NCI-H2081 treated with DMSO at 0.1 percent for 48 hours (cell line): ENCODE measurements at places on chromosomes 1 and 21.

DNA sequence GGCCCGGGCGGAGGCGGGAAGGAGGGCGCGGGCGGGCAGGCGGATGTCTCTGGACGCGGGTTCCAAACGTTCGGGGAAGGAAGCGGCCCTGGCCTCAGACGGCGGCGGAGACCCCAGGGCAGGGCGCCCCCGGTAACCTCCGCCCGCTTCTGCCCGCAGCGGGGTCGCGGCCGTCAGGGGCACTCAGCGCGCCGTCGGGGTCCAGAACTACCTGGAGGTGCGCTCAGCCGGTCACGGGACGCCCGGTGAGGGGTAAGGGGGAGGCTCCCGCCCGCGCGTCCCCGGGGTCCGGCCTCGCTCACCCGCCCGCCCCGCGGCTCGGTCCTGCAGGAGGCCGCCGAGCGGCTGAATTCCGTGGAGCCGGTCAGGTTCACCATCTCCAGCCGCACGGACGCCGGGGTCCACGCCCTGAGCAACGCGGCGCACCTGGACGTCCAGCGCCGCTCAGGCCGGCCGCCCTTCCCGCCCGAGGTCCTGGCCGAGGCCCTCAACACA, 406 bp downstream of the PUSL1 start:
- DNase-seq: no peak

DNA sequence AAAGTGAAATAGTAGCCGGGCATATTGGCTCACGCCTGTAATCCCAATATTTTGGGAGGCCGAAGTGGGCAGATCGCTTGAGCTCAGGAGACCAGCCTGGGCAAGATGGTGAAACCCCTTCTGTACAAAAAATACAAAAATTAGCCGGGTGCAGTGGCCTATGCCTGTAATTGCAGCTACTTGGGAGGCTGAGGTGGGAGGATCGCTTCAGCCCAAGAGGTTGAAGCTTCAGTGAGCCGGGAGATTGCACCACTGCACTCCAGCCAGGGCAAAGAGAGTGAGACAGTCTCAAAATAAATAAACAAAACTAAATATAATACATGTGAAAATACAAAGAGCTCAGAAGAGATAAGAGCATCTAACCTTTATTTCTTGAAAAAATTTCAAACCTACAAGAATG, 2.3 kb upstream of the MSTO1 start:
- no peak for DNase-seq

DNA sequence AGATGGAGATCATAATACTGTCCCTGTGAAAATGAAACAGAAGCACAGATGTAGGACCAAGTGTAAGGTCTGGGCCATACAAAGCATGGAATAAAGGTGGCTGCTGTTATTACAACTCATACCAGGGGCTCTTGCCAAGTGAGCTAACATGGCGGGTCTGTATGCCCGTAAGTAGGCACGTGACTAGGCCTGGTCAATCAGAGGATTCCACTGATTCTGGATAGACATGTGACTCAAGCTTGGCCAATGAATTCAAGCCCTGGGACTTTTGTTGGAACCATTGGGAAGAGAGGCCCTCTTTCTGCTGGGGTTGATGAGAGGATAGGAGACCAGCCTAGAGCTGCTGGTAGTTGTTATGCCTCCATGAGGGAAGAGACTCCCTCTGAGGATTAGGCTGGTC, 47.8 kb upstream of the WNT4 start:
- DNase-seq: no peak

- DNase-seq: no peak
These were observed 1.4 kb downstream of the C1orf94 start for GRCh38 chr1:34178072-34178471.

DNA sequence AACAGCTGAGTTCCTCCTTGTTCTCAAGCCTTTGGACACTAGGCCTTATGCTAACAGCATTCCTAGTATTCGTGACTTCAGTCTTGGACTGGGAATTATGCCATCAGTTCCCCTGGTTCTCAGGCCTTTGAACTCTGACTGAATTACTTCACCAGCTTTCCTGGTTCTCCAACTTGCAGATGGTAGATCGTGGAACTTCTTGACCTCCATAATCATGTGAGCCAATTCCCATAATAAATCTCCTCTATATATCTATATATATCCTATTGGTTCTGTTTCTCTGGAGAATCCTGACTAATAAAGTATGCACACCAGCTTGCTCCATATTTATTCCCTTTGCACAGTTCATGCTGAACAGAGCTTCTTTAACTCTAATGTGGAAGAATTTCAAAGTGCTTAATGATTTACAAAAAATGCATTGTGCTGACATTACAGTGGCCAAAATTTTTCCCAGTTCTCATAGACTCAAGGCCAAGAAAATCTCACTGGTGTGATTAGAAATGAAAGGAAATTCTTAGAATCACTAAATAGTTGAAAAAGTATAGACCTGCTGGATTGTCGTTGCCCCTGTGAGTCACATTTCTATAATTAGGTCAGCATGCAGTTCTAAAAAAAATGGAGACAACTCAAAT, 462.9 kb upstream of the ADAMTS5 start:
- no peak for DNase-seq

- no peak for DNase-seq
These were observed 9.5 kb downstream of the DSCAM start for GRCh38 chr21:40837456-40837855.

- no peak for DNase-seq
These were observed 20.8 kb downstream of the ATP1B1 start for GRCh38 chr1:169127305-169127704.

GRCh38 chr1:119871881-119872280, 24.4 kb downstream of the ADAM30 start:
- DNase-seq: no peak

DNA sequence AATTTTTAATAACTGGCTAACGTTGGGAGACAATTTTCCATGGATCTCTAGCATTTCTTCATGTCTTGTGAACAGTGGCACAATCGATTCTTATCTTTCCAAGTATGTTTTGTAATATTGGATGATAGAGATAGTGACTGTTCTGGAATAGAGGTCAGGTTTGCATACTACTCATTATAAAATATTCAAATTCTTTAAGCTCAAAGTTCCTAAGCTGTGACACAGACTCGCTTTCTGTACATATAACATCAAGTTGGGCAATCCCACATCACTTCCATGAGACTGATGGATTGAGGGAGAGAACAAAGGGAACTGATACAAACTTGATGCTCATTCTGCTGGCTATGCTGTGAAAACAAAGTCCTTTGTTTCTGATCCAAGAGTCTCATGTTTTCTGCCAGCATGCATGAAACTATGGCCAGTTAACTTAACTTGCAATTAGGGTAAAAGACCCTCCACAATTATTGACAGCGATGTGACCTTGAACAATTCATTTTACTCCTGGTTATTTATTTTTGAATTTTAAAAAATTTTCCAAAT, 392.4 kb downstream of the TTLL7 start:
- DNase-seq: no peak
